ENCODE measurements at places on chromosomes 1 and 21.

- DNase-seq = no peak
These were observed 327.3 kb downstream of the RWDD3 start for GRCh38 chr1:95561346-95561745.

DNA sequence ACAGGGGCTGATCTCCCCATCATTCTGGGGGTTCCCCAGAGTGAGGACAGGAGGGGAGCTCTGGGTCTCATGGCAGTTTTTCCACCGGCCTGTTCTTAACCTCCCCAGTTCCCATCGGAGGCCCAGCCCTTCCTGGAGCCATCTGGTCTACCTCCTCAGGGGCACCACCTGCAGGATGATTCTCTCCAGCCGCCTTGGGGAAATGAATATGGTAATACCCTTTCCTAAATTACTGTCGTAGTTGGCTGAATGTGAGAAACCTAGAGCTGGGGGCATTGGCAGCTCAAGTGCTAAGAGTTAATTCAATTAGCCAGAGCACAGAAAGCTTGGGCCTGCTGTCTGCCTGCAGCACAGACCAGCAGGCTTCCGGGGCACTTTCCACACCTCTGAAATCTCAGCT is 64.9 kb downstream of the TAS1R2 start:
- DNase-seq = no peak

DNA sequence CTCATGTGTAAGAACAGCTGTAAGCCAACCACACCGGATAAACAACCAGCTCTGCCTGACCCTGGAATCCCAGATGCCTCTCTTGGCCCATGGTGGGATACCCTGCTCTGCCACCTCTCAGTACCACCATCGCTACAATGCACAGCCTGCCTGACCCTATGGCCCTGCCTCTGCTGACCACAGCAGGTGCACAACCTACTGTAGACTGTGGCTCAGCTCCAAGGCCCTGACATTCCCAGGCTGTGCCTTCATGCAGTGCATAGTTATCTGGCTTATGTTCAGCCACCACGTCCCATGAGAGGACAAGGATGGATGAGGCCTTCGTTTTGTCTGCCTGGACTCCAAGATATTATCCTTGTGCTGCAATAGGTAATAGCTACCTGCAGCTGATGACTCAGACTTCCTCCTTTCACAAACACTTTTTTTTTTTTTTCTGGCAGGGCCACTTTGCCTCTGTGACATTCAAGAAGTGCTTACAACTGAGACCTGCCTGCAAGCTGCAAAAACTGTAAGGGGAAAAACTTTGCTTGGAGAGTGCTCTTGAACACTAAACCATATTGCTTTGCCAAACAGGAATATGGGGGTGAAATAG is 177.7 kb downstream of the URB2 start:
- no peak for DNase-seq

- peak; percentile 75 for DNase-seq
These were observed 366.3 kb upstream of the ESRRG start for GRCh38 chr1:217089361-217090014.

GRCh38 chr1:64043288-64043687 is 160.1 kb upstream of the UBE2U start:
- no peak for DNase-seq

GRCh38 chr1:156910309-156910782 is 10.1 kb upstream of the LRRC71 start:
- DNase-seq = no peak

GRCh38 chr1:26797627-26798026 is 9.9 kb downstream of the PIGV start:
- DNase-seq = no peak

- no peak for DNase-seq
These were observed 6.7 kb downstream of the PHC2 start for GRCh38 chr1:33424205-33424604.

- no peak for DNase-seq
These were observed 90.4 kb downstream of the SLC30A10 start for GRCh38 chr1:219837994-219838294.

DNA sequence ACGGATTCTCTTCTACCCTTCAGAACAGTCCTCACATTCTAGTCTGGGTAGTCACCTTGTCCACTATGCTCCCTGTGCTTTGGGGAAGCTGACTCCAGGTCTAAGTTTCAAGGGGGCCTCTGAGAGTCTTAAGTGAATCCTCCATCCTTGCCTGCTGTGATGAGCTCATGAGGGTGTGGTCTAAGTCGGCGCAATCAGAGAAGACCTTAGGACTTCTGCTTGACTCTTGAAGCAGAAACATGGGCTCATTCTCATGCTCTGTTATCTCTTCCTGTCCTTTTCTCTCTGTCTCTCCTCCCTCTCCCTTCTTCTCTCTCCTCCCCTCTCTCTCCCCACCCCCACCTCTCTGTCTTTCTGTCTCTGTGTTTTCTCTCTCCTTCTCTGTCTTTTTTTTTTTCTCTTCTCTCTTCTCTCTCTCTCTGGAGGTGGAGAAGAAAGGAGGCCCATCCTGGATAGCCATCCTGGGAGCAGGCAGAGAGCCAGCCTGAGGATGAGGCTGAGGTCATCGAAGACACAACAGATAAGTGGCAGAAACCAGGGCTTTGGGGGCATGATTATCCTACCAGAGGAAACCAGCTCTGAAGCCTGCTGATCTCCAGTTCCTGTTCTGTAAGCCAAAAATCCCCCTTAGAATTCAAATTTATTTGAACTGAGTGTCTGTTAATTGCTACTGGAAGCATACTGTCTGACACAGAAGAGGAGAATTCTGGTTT is 245.6 kb downstream of the SIPA1L2 start:
- no peak for DNase-seq

- DNase-seq = no peak
These were observed 166.4 kb upstream of the IRF2BP2 start for GRCh38 chr1:234776256-234776875.

DNA sequence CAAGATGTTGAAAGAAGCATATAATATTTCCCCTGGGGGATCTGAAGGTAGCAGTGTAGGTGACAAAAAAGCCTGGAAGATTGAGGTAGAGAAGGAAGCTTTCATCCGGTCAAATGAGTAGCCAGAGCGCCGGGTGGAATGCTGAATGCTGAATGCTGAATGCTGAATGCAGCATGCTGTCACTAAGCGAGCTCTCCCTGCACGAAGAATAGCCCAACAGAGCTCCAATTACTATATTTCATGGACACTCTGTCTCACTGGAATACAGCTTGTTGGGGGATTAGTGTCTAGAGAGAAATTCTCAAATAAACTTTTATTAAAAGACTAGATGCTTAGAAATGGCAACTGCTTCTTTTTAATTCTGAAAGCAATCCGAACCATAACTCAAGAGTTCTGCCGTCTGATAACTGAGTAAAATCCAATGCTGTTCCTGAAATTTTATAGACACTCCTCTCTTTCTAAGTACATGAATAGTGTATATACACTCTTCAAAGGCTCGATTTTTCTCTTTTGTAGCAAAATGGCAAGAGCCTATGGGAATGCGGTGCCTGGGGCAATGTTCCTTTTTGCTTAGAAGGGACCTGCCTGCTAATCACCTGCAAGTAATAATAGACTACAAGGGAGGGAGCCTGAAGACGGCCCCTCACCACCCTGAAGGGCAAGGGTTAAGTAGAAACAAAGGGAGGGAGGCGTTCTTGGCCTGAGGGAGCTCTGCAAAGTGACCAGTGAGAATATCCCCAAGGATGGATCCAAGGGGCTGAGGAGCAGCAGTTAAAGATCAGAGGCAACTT is 203.7 kb upstream of the ESRRG start:
- DNase-seq = no peak

GRCh38 chr1:218584418-218585155 is 239.5 kb downstream of the TGFB2 start:
- DNase-seq = no peak

DNA sequence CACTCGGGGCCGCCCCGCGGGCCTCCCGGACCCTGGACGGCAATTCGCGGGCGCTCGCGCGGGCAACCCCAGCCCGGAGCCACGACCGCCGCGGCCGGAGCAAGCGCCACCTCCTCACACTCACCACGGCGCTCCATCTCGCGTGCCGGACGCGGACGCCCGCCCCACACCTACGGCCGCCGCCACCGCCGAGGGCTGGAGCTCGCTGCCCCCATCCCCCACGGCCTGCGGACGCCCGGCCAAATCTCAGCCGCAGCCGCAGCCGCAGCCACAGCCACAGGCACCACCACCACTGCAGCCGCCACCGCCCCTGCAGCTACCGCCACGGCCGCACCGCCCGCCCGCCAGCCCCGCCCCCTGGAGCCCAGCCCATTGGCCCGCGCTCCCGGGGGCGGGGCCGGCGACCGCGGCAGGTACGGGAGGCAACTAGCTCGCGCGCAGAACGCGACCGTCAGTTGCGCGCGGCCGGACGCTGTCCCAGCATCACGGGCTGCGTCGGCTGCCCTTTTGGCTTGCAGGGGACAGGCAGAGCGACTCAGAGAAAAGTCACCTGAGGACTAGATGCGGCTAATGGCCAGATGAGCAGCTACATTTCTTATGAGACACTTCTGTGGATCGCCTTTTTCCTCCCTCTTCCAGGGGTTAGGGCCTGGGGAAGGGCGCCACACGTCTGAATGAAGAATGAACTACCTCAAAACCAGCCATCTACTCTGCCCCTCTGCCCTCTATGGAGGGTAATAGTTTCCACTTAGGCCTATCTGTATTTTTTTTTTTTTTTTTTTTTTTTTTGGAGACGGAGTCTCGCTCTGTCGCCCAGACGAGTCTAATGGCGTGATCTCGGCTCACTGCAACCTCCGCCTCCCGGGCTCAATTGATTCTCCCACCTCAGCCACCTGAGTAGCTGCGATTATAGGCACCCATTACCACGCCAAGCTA is at the start of gene ARHGAP29:
Gene ARHGAP29, minus strand, starts transcription at position 294 of the 936 bp plus-strand sequence. CDS start 5,973 bp downstream, outside the sequence.
- DNase-seq = peak; percentile 89

- DNase-seq = no peak
These were observed 5.5 kb downstream of the AIDA start for GRCh38 chr1:222706815-222707214.

GRCh38 chr1:6831366-6831765 is 46.1 kb downstream of the CAMTA1 start:
- DNase-seq = no peak

GRCh38 chr1:159960721-159961381 is 6.8 kb upstream of the SLAMF9 start:
- DNase-seq = peak; percentile 69

DNA sequence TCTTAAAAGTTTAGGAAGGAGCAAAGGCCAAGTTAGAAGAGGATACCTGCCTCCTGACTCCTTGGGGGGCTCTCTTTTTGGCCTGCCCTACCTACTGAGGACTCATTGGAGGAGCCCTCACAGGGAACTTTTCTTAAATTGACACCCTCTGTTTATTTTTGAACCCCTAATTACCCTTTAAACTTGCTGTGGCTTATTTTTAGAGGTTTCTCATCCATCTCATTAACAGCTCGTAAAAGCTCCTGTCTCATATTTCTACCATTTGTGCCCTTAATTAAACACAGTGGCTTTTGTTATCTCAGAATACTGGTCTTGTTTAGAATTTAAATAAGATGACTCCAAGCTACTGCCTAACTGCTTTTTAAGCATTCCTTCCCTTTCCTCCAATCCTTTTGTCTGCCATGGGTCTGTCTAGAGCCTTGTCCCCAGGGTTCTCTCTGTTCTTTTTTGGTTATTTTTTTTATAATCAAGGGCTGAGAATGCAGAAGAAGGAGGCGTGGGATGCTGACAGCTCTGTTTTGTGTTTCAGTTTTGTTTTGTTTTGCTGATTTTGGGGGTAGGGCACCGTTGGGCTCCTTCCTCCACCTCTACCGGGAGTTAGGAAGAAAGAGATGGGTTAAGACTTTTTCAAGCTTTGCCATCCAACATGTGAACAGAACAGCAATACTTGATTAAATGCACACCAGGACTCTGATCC is 78.0 kb downstream of the SYT6 start:
- peak; percentile 14 for DNase-seq

- DNase-seq = no peak
These were observed 6.4 kb upstream of the CGN start for GRCh38 chr1:151504759-151505158.

GRCh38 chr1:220045356-220046051 is 801 bp downstream of the EPRS1 start:
- DNase-seq = no peak

DNA sequence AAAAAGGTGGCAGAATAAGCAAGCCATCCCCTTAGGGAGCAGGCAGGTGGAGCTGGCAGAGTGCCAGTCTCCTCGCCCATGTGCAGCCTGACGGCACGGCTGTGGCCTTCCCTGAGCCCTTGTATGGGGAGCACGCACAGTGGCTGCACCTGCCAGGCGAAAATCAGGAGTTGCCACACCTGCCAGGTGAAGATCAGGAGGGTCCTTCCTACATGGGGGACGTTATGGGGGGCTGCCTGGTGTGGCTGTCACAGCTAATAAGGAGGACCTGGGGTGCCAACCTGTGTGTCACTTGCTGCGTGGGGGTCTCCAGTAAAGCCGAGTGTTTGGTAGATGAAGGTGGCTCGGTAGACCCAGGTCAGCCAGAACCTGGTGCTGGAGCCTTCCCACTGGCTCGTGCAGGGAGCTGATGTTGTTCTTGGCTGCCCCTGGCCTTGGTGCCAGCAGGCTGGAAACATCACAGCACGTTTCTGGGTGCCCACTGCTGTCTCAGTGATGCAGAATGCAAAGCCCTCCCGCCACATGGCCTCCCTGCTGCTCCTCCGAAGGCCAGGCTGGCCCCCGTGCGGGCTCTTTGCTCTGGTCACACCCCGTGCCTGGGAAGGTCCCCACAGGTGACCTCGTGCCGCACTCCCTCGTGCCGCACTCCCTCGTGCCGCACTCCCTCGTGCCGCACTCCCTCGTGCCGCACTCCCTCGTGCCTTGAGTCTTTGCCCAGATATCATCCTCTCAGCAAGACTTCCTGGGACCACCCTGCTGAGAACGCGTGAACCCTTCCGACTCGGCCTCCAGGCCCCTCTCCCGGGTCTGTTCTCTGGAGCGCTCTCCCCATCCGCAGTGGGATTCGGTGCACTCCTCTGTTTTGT is 55.4 kb downstream of the SLC37A1 start:
- DNase-seq = peak; percentile 51

- no peak for DNase-seq
These were observed 35.5 kb upstream of the PTPRF start for GRCh38 chr1:43495204-43495603.

DNA sequence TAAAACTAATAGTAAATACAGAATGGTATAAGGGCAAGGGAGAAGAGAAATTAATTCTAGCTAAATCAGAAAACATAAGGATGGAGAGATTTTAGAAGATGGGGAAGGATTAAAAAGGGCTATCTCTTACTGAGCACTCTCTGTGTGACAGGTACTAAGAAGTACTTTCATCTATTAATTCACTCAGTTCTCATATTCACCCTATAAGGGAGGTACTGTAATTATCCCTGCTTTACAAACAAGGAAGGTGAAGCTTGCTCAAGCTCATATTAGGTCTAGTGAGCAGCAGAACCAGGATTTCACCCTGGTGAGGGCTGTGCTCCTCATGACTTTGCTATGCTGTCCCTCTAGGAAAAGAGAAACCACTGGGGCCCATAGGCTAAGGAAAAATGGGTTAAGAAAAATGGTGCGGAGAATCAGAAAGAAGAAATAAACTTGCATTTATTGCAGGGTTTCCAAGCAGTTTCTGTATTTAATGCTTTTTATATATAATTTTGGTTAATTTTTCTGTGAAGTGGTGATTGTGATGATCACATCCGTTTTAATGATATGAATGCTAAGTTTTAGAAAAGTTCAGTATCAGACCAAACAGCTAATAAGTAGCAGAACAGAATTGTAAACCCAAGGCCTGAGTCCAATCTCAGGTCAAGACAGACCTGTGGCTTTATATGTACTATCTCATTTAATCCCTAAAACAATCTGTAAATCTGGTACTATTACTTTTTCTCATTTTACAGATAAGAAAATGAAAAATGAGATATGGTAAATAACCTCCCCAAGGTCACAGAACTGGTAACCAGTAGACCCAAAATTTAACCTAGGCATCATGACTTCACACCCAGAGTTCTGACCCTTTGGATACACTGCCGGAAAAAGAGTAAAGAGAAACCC is 1.7 kb downstream of the PCNX2 start:
- no peak for DNase-seq

GRCh38 chr1:3577300-3577699 is 34.0 kb downstream of the MEGF6 start:
- no peak for DNase-seq

Data from left forelimb (tissue), 1 donor.